ENCODE measurements at places on chromosomes 7 and 10. TPM values are rescaled to one million over a fixed set of nuclear protein-coding genes. Genes with fewer than 3 reads are reported as not detected.

CTTNBP2 gene
- total RNA-seq, result not detected

LRIT1 gene
- not detected for total RNA-seq

PNLIP gene
- not detected for total RNA-seq

GCK gene
- total RNA-seq, result not detected

DNA sequence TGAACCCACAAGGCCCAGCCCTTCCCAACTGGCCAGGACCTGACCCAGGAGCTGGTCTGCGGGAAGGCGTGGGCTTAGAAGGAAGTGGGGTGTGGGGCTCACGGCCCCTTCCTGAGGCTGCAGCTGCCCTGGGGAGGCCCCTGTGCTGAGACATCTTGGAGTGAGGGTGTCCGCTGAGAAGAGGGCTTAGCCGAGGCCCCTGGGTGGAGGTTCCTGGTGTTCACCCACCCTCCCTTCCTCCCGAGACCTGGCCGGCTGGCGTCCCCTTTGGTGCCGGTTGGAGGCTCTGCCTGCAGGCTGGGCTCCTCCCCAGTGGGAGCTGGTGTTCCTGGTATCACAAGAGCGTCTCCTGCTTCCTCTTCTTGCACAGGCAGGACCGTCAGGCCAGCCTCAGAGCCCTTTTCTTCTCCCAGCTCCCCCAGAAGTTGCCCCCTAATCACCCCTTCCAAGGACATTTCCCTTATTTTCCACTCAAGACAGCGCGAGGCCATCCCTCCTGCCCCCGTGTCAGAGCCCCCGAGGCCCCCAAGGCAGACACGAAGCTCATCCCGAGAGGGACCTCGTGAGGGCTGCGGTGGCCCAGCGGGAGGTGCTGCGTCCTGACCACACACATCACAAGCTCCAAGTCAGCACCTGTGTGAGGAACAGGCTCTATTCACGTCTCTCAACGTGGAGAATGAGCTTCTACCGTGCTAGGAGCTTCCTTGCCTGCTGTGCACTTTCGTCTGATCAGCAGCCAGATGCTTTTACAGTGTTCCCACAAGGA lies 25.1 kb upstream of the FAM20C start:
- no peak for DNase-seq

DNA sequence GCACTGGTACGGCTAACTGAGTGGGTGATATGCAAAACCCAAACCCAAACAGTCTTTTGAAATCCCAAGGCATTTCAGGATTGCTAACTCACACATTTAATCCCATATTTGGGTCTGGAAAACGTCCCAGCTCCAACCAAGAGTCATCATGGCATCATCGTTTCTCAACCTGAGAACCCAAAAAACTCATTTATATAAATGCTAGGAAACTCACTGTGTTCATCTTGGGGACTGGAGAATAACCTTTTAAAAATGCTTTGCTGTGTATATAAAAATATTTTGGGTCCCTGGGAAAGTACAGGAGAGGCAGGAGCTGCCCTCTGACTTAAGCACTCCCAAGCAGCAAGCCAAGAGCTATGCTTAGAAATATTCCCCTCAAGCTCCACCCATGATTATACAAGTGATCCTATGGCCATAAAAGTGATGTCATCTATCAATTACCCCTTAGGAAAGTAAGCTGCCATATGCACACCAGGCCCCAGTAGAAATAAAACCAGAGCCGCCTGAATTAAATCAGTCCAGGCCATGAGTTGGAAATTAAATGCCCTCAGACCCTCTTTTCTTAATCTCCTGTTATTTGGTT lies 352.1 kb downstream of the FRMD4A start:
- no peak for DNase-seq

- DNase-seq, result peak; percentile 31
Measured at GRCh38 chr10:122554131-122555036, 6.2 kb upstream of the DMBT1 start.

GRCh38 chr10:43666552-43666951 lies 17.9 kb upstream of the ZNF32 start:
- DNase-seq, result no peak

DNA sequence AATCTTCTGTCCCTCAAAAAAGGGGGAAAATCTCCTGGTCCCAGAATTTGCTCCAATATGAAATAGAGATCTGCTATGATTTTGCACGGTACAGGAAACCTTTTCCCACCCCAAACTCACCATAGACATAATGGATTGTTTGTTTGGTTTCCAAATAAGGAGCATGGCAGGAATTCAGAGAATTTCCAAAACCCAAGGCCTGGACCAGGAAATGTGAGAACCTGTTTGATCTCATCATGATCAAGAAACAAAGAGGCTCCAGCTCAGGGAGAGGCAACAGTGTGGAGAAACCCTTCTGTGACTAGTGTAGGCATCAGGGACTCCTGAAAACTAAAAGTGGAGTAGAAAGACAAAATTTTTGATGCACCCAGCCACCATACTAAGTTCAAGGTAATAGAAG lies 1548.1 kb upstream of the LRRTM3 start:
- no peak for DNase-seq

DNA sequence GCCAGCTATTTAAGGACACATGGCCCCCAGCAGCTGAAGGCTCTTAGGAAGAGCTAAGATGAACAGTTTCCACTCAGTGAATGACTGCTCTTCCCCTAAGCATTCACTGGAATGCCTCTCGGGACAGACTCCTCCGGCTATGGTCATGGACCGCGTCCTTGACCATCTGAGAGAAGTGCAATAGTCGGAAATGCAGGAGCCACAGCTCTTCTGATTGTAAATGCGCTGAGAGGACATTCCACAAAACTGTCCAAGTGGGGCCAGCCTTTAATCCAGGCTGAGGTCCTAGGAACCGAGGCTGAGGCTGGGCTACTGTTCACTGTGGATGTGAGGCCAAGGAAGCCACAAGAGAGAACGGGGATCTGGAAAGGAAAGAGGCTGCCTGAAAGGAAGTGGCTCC lies 162.0 kb upstream of the TMEM72 start:
- DNase-seq, result no peak

DNA sequence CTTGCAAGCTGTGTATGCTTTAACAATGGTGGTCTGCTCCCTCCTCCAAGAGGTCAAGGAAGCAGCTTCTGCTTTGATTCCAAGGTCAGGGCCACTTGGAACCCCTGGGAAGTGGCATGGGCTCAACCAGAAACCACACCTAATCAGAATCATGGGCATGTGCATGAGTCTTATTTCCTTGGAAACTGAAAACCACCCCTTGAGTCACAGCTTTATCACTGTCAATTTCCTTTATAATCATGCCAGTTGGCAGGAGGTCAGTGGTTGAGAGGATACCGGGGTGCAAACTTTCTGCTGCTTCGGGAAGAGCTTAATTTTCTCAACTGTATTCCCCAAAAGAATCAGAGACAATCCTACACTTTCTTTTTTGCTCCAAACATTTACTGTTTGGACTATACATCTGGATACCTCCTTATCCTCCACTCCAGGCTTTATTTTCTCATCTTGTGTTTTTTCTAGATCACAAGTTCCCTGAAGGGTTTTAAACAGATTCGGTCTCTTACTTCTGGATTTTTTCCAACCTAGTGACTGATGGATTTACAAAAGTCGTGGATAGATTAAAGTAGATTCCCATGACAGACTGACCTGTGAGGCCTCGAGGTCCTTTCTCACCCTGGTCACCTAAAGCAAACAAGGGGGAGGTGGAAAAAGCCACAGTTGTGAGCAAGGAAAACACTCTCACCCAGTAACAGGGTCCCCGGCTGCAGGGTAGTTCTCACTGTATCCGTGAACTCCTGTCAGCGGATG lies 36.0 kb downstream of the COL17A1 start:
- DNase-seq, result no peak

GRCh38 chr10:20984662-20985061 lies 87.6 kb upstream of the NEBL start:
- DNase-seq, result no peak
